ENCODE measurements at places on chromosomes 6 and 20.

DNA sequence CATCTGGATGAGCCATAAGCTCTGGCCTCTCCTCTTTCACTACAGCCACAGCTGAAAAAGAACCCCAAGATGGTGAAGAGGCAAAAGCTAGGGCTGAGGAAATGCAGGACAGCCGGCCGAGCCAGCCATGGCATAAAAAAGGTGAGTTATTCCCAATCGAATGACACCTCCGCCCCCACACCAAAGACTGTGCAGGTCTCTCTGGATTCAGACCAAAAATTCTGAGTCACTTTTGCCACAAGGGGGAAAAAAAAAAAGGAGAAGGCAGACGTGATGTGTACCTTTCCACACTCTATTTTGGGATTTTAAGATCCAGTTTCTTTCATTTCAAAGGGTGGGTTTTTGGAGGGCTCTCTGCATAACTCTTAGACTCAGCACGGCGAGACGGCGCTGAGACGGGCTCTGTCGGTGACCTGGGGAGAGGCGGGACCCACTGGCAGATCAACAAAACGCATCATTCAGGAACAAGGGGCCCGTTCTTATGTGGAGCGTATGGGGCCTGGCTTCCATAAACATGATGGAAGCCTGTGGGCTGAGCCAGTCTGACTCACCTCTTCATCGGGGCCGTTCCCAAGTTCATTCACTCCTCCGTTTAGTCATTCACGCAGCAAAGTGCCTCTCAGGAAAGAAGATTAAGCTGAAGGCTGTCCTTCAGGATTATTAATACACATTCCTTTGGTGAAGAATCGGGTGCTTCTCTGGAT is 54.8 kb downstream of the NFATC2 start:
- DNase-seq = no peak

GRCh38 chr6:150741633-150742200 is 123.8 kb upstream of the MTHFD1L start:
- DNase-seq = peak; percentile 42

GRCh38 chr6:99606656-99607415 is at the start of gene PRDM13:
Gene PRDM13 (plus strand): TSS chr6:99606833. CDS start chr6:99607035, 202 bp downstream.
- peak; percentile 11 for DNase-seq

DNA sequence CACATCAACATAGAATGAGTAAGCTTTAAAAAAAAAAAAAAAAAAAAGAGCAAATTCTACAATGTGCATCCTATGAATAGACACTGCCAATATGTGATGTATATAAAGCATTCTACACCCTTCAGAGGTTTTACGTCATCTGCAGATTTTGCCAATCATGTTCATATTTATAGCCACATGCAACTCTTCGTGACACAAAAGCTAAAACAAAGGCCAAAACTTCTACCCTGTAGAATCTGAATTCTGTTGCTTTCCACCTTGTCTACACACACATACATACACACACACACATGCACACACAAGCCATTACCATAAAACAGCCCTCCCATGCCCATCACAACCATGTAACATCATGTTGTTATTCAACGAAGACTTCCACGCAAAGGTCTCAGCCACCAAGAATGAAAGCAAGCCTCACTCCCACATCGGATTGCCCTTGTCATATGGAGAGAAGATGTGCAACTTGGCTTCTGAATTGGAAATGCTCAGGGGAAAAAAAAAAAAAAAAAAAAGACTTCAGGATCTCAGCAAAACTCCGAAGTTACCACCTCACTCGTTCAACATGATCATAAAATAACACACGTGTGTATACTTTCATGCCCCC is 479.4 kb upstream of the JARID2 start:
- DNase-seq = no peak

DNA sequence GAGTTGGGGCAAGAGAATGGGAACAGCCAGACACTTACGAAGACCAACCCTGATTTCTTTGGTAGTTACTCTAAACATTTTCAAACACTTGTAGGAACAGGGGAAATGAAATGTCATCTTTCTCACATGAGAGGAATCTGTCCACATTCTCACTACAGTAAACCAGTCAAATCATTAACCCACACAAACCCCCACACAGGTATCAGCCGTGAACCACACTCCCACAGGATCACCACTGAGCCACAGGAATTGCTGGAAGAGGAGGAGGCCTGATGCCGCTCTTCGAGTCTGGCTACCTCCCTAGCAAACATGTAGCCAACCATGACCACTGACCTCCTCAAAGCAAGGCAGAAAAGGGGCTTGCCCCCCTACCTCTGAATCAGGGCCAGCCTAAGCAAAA is 6.9 kb upstream of the RSPO3 start:
- no peak for DNase-seq

GRCh38 chr6:49269190-49269589 is 193.9 kb downstream of the MMUT start:
- no peak for DNase-seq

GRCh38 chr20:34472246-34472925 is 43.8 kb upstream of the DYNLRB1 start:
- peak; percentile 7 for DNase-seq

GRCh38 chr6:43886717-43887339 is 116.8 kb downstream of the VEGFA start:
- no peak for DNase-seq

DNA sequence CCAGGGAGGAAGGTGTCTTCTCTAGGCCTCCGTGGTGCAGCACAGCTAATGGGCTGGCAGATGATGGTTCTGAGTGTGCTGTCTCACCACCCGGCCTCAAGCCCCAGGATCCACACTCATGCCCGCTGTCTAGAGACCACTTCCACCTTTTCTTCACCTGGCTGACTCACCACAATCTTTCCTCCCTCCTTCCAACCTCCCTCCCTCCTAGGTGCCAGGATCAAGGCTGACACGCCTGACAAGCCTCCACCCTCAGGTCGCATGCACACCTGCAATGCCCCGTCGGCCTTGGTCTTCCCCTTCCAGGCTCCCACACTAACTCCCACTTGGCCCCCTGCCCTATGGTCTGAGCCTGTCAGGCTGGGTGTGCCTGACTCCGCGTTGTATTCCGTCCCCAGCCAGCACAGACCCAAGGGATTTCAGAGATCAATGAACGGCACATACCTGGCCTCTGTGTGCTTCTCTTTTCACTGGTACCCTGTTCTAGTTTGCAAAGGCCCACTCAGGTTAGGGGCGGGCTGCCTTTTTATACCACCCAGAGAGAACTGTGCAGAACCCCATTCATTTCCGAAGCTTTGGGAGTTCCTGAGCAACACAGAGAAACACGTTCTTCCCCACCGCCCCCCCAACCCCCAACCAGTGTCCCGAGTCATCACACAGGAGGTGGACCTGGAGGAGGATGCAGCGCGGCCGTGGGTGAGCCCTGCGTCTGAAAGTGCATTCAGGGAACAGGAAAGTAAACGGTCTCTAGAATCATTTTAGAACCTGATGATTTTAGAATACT is 39.3 kb downstream of the PMEPA1 start:
- DNase-seq = no peak

- DNase-seq = peak; percentile 75
These were observed 657 bp downstream of the ZHX3 start for GRCh38 chr20:41316602-41317545.

GRCh38 chr6:25147223-25147622 is 132.0 kb upstream of the CARMIL1 start:
- no peak for DNase-seq

DNA sequence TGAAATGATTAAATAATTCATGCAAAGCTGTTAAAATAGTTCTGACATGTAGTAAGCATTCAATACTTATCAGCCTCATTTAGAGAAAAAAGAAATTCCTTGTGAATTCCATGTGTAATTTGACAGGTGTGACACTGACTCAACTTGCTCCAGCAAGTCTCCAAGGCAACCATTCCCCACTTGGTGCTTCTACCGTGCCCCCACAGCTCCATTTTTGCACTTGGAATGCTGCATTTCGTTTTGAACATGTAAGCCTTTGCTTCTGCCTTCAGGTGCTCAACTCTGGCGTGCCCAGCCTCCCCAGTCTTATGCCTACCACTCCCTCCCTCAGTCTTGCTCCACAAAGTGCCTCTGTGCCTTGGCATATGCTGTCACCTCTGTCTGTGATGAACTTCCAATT is 760.6 kb upstream of the CHD6 start:
- DNase-seq = no peak

DNA sequence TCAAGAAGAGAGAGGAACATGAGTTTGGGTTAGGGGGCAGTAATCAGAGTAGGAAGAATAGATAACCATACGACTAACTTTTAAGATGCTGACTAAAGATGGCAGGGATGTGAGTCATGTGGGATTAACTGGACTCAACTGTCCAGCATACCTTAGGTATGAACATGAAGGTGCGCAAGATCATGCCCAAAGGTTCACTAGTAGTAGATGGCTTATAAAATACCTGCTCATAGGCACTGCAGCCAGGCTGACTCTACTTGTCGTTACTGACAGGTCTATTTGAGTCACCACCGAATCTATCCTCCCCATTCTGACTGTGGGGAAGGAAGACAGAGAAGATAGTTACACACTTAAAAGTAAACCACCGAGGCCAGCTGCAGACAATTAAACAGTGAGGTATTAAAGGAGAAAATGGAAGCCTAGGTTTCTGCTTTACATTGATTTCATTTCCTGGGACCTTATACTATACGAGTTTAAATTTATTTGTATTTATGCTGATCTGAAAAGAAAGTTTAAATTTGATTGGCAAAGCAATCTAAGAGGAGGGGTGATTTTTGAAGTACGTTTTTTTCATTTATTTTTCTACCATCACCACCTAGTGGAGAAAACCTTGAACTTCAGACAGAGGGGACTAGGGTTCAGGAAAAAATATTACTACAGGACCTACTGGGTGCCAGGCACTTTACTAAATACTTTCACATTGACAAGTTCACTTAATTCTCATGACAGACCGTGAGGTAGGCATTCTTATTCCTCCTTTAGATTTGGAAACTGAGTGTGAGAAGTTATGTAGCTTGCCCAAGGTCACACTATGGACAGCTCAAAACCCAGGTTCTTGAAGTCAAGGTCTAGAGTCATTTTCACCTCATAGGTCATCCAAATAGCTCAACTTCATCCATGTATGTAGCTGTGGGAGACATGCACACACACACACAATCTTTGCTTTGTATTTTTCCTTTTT is 4.0 kb upstream of the WRNIP1 start:
- peak; percentile 30 for DNase-seq

GRCh38 chr20:44833437-44833836 is 23.1 kb upstream of the RIMS4 start:
- DNase-seq = no peak

DNA sequence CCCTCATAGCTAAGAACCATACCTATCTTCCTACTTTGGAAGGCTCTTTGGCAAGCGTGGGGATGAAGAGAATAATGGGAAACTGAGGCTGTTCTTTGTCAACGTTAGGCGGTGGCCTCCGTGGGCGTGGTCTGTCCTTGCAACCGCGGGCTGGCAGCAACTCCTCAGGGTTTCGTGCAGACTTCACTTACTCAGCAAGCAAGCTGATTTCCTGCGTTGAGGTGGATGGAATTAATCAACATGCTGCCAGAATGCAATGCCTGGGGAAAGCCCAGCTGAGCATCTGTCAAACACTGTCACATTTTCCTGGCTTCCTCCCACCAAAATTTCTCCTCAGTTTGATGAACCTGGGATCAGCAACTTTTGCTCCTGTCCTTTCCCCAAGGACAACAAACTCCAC is 9.2 kb upstream of the IL17F start:
- no peak for DNase-seq

DNA sequence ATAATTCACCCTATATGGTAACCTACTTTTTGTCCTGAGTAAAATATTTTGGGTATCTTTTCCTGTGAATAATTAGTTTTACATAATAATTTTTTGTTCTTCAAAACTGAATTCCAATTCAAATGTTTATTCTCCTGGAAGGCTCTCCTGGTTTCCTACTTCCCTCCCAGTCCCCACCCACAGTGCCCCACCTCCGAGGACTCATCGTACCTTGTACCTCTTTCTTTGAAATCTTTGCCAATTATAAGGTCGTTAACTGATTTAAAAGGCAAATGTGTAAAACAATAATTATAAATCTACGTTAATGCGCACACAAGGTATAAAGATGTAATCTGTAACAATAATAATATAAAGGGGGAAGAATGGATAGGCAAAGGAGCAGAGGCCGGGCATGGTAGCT is 40.5 kb upstream of the VEGFA start:
- DNase-seq = no peak

GRCh38 chr6:5584078-5584482 is 322.8 kb downstream of the FARS2 start:
- no peak for DNase-seq

DNA sequence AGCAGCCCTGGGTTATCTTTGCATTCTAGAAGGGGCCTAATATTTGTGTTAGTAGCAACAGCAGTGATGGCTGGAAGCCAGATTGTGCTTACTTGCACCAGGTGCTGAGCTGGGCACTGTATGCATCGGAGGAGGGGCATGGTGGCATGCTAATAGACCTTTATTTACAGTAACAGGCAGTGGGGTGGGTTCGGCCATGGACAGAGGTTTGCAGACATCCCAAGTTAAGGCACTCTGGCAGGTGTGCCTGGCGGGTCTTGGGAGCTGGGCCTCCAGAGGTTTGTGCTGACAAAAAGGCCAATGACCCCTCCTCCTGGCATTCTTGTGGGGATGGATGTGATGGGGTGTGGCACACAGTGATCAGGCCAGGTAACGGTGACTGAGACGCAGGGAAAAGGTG is 39.0 kb upstream of the CD93 start:
- peak; percentile 15 for DNase-seq

DNA sequence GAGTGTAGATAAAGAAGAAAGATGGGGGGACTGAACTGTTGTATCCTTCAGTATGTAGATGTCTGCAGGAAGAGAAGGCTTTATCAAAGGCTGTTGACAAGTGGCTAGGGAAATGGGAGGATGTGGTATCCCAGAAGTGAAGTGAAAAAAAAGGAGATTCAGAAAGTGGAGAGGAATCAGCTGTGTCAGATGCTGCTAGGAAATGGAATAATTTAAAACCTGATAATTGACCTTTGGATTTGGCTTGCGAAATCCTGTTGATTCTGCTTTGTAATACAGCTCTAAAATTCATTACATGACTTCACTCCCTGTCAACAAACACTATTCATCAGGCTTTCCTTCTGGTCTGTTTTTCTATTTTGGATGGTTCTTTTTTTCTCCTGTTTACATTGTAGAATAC is 41.7 kb downstream of the PHF3 start:
- peak; percentile 51 for DNase-seq

- DNase-seq = no peak
These were observed 147.1 kb downstream of the TAF4 start for GRCh38 chr20:61918548-61918947.

- DNase-seq = peak; percentile 81
These were observed 932.7 kb downstream of the TFAP2A start for GRCh38 chr6:9482030-9482738.

- DNase-seq = no peak
These were observed 80.4 kb upstream of the SLCO4A1 start for GRCh38 chr20:62561948-62562347.
